Brain microvascular endothelial cell (primary cell): ENCODE measurements at places on chromosomes 12 and 14.
A peak's percentile ranks its signal among the peaks of the same experiment; 100 is the strongest.

GRCh38 chr12:79934281-79935020 is 446 bp downstream of the PPP1R12A start:
- DNase-seq = peak; percentile 28

GRCh38 chr14:68690089-68690958 is 102.5 kb downstream of the ZFP36L1 start:
- DNase-seq = no peak

- peak; percentile 54 for DNase-seq
Measured at GRCh38 chr14:22177870-22178269, 411.2 kb downstream of the DAD1 start.

- DNase-seq = no peak
Measured at GRCh38 chr12:46752396-46752795, 73.4 kb downstream of the SLC38A4 start.

GRCh38 chr14:65864549-65864948 is 452.0 kb downstream of the FUT8 start:
- no peak for DNase-seq

DNA sequence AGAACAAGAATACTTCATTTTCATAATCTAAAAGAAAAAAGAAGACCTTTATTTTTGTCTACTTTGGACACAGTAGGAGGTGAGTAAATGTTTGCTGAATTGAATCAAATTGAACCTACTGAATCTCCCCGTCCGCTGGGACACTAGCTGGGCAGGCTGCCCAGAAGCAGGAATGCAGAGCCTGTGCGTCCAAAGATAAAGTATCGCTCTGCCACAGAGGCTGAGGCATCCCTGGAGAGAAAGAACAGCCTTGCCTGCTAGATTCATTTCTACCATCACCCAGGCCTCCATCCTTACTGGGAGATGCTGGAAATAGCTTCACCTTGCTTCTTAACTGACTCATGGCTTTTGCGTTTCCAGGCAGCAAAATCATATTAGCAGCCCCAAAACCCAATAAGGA is 64.1 kb upstream of the TSPAN11 start:
- DNase-seq = peak; percentile 66

GRCh38 chr14:26538176-26538575 is 59.7 kb downstream of the NOVA1 start:
- DNase-seq = no peak

GRCh38 chr12:63023926-63024325 is 89.0 kb upstream of the PPM1H start:
- DNase-seq = no peak

DNA sequence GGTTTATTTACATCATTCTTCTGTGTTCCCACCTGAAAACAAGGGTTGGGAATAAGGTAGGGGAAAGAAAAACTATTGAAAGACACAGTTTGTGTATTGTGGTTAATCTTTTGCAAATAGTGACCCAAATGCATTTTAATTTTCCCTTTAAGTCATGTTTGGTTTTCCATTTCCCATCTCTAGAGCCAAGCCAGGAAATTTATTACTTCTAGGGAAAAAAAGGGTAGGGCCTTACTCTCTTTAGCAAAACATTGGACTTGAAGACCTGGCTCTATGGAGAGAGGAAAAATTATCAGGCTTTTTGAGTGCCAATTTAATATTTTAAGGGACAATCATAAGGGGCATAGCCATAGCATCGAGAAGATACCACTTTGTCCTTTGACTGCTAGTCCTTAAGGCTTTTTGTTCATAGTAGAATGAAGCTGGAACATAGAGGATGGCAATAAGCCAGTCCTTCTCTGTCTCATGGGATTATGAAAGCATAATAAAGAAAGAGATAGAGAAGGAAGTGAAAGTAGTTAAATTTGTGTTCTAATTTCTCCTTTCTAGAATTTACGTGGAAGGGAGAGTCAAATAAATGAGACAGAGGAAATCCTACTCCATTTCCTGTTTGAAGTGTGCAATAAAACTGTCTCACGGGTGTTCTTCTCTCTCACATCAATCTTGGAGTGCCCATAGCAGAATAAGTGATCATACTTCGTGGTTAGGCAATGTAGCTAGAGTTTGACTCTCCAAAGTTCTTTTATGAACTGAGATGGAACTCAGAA is 50.9 kb upstream of the PPFIA2 start:
- peak; percentile 9 for DNase-seq
